ENCODE measurements at places on chromosomes 16 and 17.

GRCh38 chr17:9221147-9221921 is 200.0 kb downstream of the NTN1 start:
- no peak for DNase-seq

DNA sequence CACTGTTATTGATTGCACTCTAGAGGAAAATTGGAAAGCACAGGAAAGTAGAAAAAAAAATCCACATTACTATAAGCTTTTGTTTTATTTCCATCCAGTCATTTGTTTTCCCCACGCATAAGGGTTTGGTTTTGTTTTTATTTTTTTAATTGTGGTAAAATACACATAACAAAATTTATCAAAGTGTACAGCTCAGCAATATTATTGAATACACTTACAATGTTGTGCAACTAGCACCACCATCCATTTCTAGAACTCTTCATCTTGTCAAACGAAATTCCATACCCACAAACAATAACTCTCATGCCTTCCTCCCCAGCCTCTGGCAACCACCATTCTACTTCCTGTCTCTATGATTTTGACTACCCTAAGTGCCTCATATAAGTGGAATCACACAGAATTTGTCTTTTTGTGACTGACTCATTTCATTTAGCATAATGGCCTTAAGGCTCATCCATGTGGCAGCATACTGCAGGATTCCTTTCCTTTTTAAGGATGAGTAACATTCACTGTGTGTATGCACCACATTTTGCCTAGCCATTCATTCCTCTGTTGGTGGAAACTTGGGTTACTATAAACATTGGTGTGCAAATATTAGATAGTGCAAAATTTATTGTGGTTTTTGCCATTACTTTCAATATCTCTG is 11.1 kb downstream of the SPPL2C start:
- no peak for DNase-seq

DNA sequence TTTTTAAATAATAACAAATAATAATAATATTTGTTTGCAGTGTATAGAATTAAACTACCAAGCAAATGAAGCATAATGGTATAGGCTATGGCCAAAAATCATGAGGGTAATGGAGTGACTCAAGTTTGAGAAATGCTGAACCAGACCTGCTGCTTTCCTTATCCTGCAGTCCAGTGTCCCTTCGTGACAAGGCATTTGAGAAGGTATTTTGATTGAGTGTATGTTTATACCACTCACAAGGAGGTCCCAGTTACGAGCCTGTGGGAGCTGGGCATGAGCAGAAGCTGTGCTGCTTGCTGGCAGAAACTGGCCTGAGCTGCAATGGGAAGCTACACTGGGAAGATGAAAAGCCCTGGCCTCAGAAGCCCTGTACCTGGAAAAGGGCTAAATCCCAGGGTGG is 50.3 kb downstream of the GNAO1 start:
- DNase-seq: no peak

- no peak for DNase-seq
Measured at GRCh38 chr16:73670836-73671820, 623.2 kb upstream of the ZFHX3 start.

DNA sequence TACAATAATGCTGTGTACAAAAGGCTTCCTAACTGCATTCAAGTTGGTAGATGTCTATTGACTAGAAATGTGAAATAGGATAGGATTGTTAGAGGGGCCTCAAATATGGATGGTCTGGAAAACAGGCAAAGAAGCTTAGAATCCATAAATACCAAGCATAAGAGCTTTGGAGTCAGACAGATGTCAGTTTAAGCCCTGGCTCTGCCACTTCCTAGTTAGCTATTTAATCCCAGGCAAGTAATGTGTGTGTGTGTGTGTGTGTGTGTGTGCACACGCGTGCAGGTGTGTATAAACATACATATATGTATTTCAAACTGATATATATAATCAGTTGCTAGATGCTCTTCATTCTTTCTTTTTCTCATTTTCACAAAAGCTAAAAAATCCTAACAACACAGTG is 66.7 kb downstream of the MMD start:
- DNase-seq: no peak

DNA sequence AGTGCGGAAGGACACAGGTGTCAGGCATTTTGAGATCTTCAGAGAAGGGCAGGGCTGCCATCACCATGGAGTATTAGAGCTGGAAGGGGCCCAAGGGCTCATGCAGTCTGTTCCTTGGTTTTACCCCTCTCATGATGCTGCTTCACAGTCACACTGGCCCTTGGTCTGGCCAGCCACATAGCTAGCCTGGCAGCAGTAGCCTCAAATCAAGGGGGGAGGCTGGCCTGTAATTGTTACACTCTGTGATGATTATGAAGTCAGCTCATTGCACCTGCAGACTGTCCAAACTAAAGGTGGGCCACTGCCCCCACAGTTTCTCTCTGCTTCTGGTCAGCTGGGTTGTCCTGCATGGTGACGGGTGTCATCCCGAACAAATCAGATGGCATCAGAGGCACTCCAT is at the start of gene FNDC8:
TSS of gene FNDC8 (plus strand) at position 301 of the 400 bp plus-strand sequence. CDS start at position 380, 79 bp downstream.
- DNase-seq: no peak

DNA sequence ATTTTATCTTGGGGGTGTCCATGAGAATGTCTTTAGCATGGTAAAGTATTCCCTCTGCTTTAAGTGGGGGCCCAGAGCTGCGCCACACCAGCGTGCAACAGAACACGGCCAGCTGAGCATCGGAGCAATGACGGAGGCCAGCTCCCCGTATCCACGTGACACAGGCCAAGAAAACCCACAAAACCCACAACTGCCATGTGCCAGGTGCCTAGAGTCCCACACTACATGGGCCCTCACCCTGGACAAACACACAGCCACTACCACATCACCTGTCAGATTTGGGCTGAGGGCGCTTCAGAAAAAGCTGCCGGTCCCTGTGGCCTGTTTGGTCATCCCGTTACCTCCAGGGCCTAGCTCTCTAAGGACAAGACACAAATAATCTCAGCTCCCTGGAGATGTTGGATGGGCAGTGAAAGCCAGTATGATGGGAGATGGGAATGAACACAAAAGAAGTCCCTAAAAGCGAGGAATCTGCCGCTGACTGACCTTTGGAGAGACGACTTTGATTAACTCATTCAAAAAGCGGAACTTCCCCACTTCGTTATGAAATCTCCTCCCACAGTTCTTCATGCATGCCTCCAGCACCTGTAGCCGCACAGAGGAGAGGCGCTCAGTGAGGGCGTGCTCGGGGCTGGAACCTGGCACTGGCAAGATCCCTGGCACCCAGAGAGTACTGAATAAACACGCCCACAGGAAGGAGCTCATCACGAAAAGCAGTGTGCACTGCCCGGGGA is 17.1 kb downstream of the GGA3 start:
- DNase-seq: no peak

- DNase-seq: no peak
Measured at GRCh38 chr17:66398617-66399016, 96.2 kb downstream of the PRKCA start.

GRCh38 chr16:78773706-78774105 is 674.3 kb downstream of the WWOX start:
- DNase-seq: no peak

- DNase-seq: no peak
Measured at GRCh38 chr16:65260746-65261145, 138.9 kb upstream of the CDH11 start.

DNA sequence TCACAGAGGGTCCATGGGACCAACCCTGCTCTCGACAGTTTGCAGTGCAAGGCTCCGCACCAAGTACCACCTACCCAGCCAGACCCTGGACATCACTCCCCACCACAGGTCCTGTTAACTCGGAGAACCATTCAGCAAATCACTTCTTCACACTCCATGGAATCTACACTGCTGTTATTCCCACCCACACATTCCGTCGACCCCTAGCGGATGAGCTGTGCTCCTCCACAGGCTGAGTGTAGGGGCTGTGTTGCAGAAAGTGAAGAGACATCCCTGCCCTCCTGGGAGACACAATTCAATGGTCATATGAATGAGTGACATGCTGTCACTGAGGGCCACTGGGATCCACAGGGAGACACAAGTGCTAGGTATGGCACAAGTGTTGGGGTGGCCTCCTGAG is 27.5 kb downstream of the MPG start:
- DNase-seq: no peak

DNA sequence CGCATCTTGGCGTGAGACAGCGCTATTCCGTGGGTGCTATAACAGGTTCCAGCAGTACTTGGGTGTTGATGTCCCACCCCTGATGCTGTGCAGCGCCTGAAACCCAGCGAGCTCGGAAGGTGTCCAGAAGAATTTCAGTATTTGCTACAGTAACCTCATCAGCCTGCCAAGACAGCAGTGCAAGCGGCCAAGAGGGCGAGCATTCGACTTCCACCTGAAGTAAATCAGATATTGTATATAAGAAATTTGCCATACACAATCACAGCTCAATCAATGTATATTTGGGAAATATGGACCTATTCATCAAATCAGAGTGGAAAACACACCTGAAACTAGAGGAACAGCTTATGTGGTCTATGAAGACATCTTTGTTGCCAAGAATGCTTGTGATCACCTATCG is 13.0 kb downstream of the APPBP2 start:
- no peak for DNase-seq

- DNase-seq: no peak
Measured at GRCh38 chr16:49843758-49844157, 12.2 kb downstream of the ZNF423 start.

GRCh38 chr16:62240722-62241121 is 204.5 kb upstream of the CDH8 start:
- DNase-seq: no peak

DNA sequence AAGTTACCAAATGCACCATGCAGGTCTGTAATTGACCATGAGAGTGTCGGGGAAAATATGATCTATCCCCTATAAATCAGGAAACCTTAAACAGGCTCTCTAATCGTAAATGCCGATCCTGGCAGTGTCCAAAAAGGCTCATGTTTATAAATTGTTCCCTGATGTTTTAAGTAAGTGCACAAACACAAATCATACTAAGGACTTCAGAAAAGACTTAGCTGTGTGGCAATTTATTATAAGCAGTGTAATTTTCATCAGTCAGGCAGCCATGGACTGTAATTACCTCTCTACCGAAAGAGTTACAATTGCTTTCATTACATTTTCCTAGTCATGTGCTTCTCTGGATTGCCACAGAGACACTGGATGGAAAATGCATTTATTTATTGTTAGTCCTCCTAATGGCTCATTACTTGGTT is 73.4 kb upstream of the COX10 start:
- DNase-seq: no peak

DNA sequence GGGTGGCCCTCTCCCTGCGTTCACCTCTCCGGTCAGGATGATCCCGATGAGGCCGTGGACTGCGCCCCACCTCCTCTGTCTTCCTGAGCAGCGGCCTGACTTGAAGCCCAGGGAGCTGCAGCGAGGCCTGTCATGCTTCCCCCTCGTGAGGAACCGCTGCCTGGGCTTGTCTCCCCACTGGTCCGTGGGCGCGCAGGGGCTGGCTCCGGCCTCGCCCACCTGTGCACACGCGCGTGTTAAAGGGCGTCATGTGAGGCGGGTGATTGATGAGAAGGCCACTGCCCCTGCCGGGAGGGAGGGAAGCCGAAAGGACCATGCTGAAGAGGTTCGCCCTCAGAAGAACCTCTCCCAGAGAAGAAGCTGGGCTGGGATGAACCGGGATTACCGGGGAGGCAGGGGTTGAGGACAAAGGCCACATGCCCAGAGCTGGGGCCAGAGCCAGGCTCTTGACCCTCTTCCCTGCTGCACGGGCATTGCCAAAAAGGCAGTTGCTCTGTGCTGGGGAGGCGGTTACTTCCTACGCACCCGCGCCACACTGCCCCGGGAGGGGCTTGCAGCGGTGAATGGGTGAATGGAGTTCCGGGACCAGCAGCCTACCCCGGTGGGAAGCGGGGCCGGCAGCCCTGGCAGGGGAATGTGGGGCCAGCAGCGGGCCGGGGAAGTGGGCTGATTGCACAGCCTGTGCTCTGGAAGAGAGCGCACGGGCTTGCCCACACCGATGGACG is 85.9 kb upstream of the GSE1 start:
- DNase-seq: no peak

- DNase-seq: no peak
Measured at GRCh38 chr16:6573577-6573976, 759.1 kb upstream of the RBFOX1 start.

- DNase-seq: peak; percentile 6
Measured at GRCh38 chr16:22948603-22949368, 134.8 kb downstream of the HS3ST2 start.

GRCh38 chr17:52120465-52120864 is 38.0 kb downstream of the CA10 start:
- no peak for DNase-seq

- DNase-seq: no peak
Measured at GRCh38 chr16:10314317-10314716, 71.5 kb upstream of the ATF7IP2 start.

DNA sequence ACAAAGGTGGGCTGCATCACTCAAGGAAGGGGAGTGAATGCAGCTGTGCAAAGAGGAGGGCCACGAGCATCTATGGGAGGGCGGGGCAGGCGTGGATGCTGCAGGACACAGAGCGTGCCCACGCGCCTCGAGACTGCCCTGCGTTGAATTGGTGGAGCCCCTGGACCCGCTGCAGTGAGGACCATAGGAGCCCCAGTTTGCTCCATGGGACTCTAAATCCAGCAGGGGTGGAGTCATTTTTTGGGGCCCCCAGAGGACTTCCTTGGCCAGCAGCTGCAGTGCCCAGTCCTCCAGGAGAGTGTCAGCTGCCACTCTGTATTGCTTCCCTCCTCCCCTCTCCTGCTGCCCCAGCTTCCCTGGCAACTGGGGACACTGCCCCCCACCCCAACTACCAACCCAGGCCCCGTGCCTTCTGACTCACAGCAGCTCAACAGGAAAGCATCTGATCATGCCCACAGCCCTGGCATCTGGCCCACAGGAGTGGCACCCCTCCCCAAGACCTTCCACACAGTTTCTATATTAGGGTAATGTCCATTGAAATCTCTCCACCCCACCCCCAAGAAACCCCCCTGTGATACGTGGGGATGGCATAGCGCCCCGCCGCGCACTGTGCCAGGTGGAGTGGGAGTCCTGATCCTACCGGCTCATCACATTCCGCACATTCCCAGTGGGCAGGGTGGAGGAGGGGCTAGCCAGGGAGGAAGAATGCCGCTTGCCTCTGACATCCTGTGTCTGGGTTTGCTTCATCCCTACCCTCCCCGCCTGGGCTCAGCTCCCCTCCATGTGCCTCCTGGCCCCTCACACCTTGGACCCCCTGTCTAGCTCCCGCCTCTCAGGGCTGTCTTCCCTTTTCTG is 27.8 kb upstream of the ITGA3 start:
- no peak for DNase-seq

- DNase-seq: no peak
Measured at GRCh38 chr17:67027031-67027628, 17.2 kb upstream of the CACNG1 start.

DNA sequence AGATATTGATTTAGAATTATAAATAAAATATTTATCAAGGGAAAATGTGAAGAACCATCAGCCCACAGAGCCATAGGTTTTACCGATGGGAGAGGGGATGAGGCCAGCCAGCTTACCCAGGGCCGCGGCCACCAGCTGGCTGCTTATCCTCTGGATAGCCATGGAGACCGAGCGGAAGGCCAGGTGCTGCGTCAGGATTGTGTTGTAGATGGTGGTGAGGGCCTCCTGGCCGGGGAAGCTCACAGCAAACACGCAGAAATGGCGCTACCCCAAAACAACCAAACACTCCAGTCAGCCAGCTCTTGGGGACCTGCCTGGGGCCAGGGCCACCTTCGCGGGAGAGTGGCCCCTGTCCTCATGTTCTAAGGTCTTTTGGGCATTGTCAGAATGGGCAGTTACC is 97.8 kb downstream of the DNAH17 start:
- no peak for DNase-seq

- no peak for DNase-seq
Measured at GRCh38 chr17:78759969-78760352, 22.1 kb downstream of the CYTH1 start.

Measured in NCI-H345 (cell line).